ENCODE measurements at places on chromosomes 7 and 10.
A peak's percentile ranks its signal among the peaks of the same experiment; 100 is the strongest.

- DNase-seq, result peak; percentile 22
Measured at GRCh38 chr10:110118891-110119621, 88.3 kb upstream of the MXI1 start.

GRCh38 chr10:111113961-111114757 lies 37.3 kb downstream of the ADRA2A start:
- peak; percentile 10 for DNase-seq

GRCh38 chr7:33748793-33749192 lies 156.5 kb upstream of the BMPER start:
- no peak for DNase-seq

GRCh38 chr7:138838166-138838565 lies 40.2 kb upstream of the ATP6V0A4 start:
- DNase-seq, result no peak

DNA sequence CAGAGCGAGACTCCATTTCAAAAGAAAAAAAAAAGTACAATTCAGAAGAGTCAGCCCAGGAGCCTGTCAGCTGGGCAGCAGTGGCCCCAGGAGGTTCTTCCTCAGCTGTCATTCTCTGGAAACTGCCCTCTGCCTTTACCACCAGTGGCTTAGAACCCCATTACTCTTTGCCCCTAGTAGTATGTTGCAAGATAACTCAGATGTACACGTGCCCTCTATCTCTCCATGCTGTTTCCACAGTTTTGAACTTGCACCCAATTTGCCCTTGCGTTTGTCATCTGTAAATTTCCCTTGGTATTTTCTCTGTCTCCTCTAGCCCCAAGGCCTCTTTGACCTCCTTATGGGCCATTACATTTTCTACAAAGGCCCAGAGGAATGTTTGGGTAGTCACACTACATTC lies 56.7 kb upstream of the PRKAR2B start:
- DNase-seq, result peak; percentile 15

- no peak for DNase-seq
Measured at GRCh38 chr7:55575733-55576132, 3.4 kb upstream of the VOPP1 start.

- DNase-seq, result peak; percentile 39
Measured at GRCh38 chr10:17227367-17228090, 512 bp upstream of the VIM start.

GRCh38 chr7:158488181-158488971 lies 99.2 kb downstream of the PTPRN2 start:
- no peak for DNase-seq

- DNase-seq, result no peak
Measured at GRCh38 chr10:23433701-23434100, 5.2 kb upstream of the OTUD1 start.

- no peak for DNase-seq
Measured at GRCh38 chr10:126068322-126068721, 172.0 kb downstream of the FANK1 start.

DNA sequence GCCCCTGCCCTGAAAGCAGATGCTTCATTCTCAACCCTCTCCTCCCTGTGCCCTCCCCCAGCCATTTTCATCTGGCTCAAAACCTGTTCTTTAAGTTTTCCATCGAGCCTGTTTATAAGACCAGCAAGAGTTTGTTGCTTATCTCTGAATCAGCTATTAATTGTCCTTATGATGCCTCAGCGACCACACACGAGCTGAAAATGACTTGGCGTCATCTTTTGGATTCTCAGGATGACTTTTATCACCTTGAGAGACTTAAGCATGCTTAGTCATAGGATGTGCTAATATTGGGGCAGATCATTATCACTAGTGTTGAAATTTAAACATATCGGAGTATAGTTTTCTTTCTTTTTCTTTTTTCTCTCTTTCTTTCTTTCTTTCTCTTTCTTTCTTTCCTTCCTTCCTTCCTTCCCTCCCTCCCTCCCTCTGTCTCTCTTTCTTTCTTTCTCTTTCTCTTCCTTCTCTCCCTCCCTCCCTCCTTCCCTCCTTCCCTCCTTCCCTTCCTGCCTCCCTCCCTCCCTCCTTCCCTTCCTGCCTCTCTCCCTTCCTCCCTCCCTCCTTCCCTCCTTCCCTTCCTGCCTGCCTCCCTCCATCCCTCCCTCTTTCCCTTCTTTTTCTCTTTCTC lies 184.5 kb downstream of the PHTF2 start:
- DNase-seq, result peak; percentile 54

- no peak for DNase-seq
Measured at GRCh38 chr7:131152766-131153165, 174.9 kb upstream of the MKLN1 start.

- DNase-seq, result no peak
Measured at GRCh38 chr10:71089162-71089561, 123.2 kb upstream of the UNC5B start.

GRCh38 chr7:102856036-102856435 lies 56.8 kb upstream of the LRRC17 start:
- no peak for DNase-seq

- DNase-seq, result no peak
Measured at GRCh38 chr10:59099481-59099880, 77.0 kb upstream of the PHYHIPL start.

- no peak for DNase-seq
Measured at GRCh38 chr10:86423739-86424138, 57.1 kb upstream of the GRID1 start.

GRCh38 chr7:158266426-158266816 lies 321.2 kb downstream of the PTPRN2 start:
- no peak for DNase-seq

- DNase-seq, result peak; percentile 80
Measured at GRCh38 chr7:92723205-92723604, 113.2 kb downstream of the CDK6 start.

DNA sequence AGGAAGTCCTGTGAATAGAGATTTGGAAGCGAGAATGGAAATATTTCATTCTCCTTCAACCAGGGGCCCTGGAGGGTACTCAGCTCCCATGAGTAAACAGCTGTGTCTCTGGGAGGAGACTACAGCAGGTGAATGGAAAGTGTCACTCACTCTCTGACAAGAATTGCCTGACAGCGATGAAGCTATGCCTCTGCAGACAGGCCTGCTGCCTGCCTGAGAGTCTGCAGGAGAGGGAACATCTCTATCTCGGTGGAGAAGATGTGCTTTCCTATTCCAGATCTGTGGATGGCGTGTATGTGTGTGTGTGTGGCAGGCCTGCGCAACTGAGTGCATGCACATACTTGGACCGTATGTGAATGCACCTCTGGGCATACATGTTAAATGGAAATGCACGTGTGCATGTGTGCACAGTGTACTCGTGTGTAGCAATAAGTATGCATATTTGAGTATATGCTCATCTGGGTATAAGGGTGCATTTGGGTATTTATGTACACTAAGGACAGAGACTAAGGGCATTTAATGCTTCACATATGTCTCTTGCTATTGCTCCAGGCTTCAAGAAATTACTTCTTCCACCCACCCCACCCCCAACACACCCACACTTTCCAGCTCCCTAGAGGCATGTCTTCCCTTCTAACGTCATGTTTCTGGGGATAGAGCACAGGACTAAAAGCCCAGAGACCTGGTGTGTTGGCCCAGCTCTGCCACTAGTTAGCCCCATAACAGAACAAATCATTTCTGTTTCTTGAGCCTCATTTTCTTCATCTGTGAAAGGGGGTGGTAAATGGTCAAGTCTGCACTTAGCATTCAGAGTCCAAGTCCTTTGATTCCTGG lies 4.6 kb upstream of the ADCYAP1R1 start:
- no peak for DNase-seq

DNA sequence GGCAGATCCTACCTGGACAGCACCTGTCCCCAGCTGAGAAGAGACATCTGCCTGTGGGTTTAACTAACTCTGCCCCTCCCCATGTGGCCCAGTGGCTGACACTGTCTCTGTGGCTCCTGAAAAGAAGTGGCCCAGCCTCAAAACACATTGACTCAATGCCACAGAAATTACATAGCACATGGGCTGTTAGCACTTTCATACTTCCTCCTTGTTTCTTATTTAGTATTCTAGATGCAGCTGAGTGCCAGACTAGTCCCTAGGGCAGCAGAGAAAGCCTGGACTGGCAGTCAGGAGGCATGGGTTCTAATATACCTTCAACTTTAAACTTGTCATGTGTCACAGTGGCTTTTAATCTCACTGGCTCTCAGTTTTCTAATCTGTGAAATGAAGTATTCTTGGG lies 171.0 kb downstream of the TRIL start:
- no peak for DNase-seq

- DNase-seq, result no peak
Measured at GRCh38 chr10:45058992-45059561, 58.4 kb downstream of the ZNF22 start.

DNA sequence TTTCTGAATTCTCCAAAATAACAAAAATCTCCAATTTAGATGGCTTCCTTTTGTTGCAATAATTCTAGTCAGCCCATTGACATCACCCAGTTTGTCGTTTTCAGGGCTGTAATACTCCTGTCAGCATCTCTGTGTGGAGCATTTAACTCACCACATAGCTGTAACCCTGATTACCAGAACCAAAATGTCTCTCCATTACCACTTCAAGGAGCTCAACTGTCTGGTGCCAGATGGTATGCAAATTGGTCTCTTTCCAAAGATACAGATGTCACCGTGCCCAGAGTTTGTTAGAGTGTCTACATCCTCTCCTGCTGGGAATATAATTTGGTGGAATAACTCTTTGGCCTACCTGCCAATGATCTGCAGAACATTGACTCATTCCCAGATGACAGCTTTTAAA lies 350.3 kb upstream of the POT1 start:
- DNase-seq, result no peak

DNA sequence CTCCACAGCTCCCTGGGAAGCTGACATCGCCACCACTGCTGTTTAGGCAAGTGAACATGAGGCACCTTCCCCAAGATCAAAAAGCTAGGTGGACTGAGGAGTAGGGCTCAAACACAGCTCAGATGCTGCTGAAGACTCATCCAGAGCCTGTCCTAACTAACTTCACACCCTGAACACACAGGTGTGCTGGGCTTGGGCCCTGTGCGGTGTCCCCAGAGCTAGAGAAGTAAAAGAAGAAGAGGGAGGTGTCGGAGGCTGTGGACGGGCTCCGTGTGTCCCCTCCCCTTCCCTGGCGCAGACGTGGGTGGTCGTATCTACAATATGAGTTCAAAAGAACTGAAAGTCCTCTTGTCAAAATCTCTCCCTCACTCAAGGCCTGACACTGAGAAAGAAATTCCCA lies 373.4 kb upstream of the MGMT start:
- no peak for DNase-seq

DNA sequence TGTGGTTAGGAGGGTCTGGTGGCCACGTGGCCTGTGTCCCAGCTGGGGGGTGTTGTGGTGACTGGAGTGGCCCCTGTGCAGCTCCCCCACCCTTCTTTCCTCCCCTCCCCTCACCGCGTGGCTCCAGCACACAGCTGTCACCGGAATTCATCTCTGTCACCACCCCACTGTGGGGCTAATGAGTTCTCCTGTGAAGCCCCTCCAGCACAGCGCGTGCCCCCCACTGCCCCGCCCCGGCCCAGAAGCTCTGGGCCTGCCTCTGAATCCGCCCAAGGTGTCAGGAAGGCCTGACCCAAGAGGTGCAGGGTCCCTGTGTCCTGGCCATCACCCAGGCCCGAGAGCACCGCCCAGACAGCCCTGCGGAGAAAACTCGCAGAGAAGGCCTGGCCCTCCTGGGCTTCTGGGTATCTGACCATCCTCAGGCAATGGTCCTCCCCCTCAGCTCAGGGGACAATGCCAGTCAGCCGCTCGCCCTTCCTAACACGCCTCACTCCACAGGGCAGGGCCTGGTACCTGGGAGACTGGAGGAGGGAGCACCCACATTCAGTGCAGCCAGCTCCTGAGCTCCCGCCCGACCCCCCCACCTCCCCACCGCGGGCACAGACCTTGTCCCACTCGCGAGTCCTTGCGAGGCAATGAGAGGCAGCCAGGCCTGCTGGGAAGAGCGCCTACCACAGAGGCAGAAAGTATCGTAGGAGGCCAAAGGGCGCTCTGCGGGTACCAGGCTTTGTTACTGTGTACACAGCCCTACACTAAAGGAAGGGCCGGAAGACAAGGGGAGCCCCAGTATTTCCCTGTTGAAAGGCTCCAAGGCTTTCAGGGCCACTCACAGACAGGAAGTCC lies 38.2 kb downstream of the GBX1 start:
- no peak for DNase-seq

- no peak for DNase-seq
Measured at GRCh38 chr7:91609525-91609924, 271.0 kb downstream of the MTERF1 start.

GRCh38 chr7:135670179-135670578 lies 7.9 kb downstream of the STMP1 start:
- peak; percentile 85 for DNase-seq

GRCh38 chr7:7812112-7812511 lies 93.7 kb upstream of the RPA3 start:
- DNase-seq, result no peak

- DNase-seq, result no peak
Measured at GRCh38 chr10:108840944-108841343, 1082.4 kb downstream of the XPNPEP1 start.

GRCh38 chr7:106139265-106140251 lies 27.4 kb upstream of the SYPL1 start:
- peak; percentile 48 for DNase-seq

GRCh38 chr7:27576360-27576944 lies 86.2 kb downstream of the HIBADH start:
- DNase-seq, result peak; percentile 57

DNA sequence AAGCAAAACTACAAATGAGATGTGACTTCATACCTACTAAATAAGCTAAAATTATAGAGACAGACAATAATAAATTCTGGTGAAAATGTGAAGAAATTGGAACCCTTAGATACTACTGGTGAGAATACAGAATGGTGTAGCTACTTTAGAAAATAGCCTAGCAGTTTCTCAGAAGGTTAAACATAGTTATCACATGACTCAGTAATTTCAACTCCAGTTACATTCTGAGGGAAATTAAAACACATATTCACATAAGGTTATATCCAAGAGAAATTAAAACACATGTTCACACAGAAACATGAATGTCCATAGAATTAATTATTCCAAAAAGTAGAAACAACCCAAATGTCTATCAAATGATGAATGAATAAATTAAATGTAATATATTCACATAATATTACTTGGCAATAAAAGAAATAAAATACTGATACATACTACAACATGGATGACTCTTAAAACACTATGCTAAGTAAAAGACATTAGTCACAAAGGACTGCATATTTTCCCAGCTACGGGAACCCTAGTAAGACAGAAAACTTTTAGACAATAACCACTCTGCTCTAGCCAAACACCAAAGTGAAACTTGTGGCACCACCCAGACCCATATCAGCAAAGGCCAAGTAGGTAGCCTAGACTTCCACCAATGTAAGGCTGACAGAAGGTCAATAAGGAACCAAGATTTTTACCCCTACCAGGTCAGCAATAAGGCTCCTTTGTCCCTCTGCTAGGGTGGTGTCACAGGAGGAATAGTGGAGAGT lies 25.1 kb downstream of the SLC25A40 start:
- peak; percentile 47 for DNase-seq

- DNase-seq, result no peak
Measured at GRCh38 chr10:115861455-115861854, 411.6 kb downstream of the GFRA1 start.

- no peak for DNase-seq
Measured at GRCh38 chr10:95477175-95477520, 84.0 kb downstream of the SORBS1 start.

- DNase-seq, result no peak
Measured at GRCh38 chr7:103944230-103944900, 45.1 kb downstream of the RELN start.

- no peak for DNase-seq
Measured at GRCh38 chr10:98013122-98013521, 17.3 kb downstream of the CRTAC1 start.

GRCh38 chr7:32958046-32959025 lies 1.1 kb downstream of the FKBP9 start:
- peak; percentile 70 for DNase-seq

- DNase-seq, result no peak
Measured at GRCh38 chr7:44945479-44945878, 33.3 kb downstream of the MYO1G start.

- DNase-seq, result no peak
Measured at GRCh38 chr10:105017116-105017515, 376.0 kb downstream of the SORCS3 start.
